ENCODE measurements at places on chromosomes 4 and X. TPM values are rescaled to one million over a fixed set of nuclear protein-coding genes. Genes with fewer than 3 reads are reported as not detected.

GLOD5 gene
- not detected for total RNA-seq

SMR3B gene
- not detected for total RNA-seq

ADAMTS3 gene
- total RNA-seq, result 0.49 TPM

MGARP gene
- 0.37 TPM for total RNA-seq

IL21 gene
- total RNA-seq, result not detected

ARHGAP6 gene
- total RNA-seq, result 0.11 TPM

FGF16 gene
- not detected for total RNA-seq

GPR50 gene
- not detected for total RNA-seq

SSX3 gene
- not detected for total RNA-seq

HELT gene
- total RNA-seq, result not detected

CTPS2 gene
- total RNA-seq, result 13.2 TPM

BEX1 gene
- total RNA-seq, result 0.54 TPM

CCSER1 gene
- 0.81 TPM for total RNA-seq

NOX1 gene
- not detected for total RNA-seq

LNX1 gene
- 0.34 TPM for total RNA-seq

ADH1A gene
- total RNA-seq, result not detected

FGF13 gene
- total RNA-seq, result not detected

KDM6A gene
- 32.3 TPM for total RNA-seq

SCML1 gene
- 10.7 TPM for total RNA-seq

GRIA3 gene
- total RNA-seq, result not detected

MAGEB2 gene
- not detected for total RNA-seq

HAND2 gene
- not detected for total RNA-seq

STATH gene
- not detected for total RNA-seq

TCEAL3 gene
- 46.4 TPM for total RNA-seq

REELD1 gene
- not detected for total RNA-seq

GRXCR1 gene
- total RNA-seq, result not detected

CSN1S1 gene
- not detected for total RNA-seq

RAB33A gene
- total RNA-seq, result not detected

SLC10A4 gene
- total RNA-seq, result not detected

IGBP1 gene
- total RNA-seq, result 36.0 TPM

NAAA gene
- total RNA-seq, result 10.4 TPM

XG gene
- 17.6 TPM for total RNA-seq

POU4F2 gene
- not detected for total RNA-seq

JCHAIN gene
- not detected for total RNA-seq

ADRA2C gene
- total RNA-seq, result 0.10 TPM

EDA2R gene
- 2.9 TPM for total RNA-seq

IBSP gene
- not detected for total RNA-seq

XPNPEP2 gene
- not detected for total RNA-seq

ADH7 gene
- total RNA-seq, result not detected

TEC gene
- 0.24 TPM for total RNA-seq

BANK1 gene
- 0.25 TPM for total RNA-seq

GPR82 gene
- total RNA-seq, result not detected

HDAC8 gene
- 23.1 TPM for total RNA-seq

TLR2 gene
- total RNA-seq, result 4.4 TPM

PSAPL1 gene
- total RNA-seq, result not detected

MAGEA10 gene
- total RNA-seq, result not detected

IL3RA gene
- not detected for total RNA-seq

GPR173 gene
- total RNA-seq, result 0.35 TPM

SPARCL1 gene
- total RNA-seq, result not detected

MAN2B2 gene
- total RNA-seq, result 12.8 TPM

STPG2 gene
- 0.07 TPM for total RNA-seq

All from foreskin keratinocyte (primary cell).